ENCODE measurements at places on chromosomes 6 and 20.
A peak's percentile ranks its signal among the peaks of the same experiment; 100 is the strongest.

GRCh38 chr6:30480536-30481156 is 8.7 kb upstream of the HLA-E start:
- peak; percentile 50 for ATAC-seq

GRCh38 chr20:13659288-13659687 is 20.6 kb upstream of the TASP1 start:
- no peak for ATAC-seq

GRCh38 chr6:7142918-7143475 is 35.2 kb downstream of the RREB1 start:
- ATAC-seq, result no peak

DNA sequence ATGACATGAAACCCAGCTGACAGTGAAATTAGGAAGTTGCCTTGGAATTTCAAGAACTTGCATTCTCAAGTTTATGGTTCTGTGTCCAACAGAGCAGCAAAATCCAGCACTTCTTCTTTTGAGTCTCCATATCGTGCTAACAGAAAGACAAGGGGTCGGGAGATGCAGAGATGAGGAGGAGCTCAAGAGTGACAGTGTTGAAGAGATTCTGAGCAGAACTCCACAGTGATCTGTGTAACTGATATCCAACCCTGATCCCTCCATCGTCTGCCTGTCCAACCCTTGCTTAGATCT is 21.2 kb upstream of the BTN1A1 start:
- ATAC-seq, result no peak

- no peak for ATAC-seq
Measured at GRCh38 chr20:21967481-21967880, 262.0 kb downstream of the PAX1 start.
